ENCODE measurements at places on chromosomes 7 and 10.

GRCh38 chr10:121598263-121599249 lies at the start of gene FGFR2:
Gene FGFR2, minus strand, starts transcription at chr10:121598444. Its CDS starts 4,627 bp downstream, at chr10:121593817.
- peak; percentile 10 for DNase-seq

DNA sequence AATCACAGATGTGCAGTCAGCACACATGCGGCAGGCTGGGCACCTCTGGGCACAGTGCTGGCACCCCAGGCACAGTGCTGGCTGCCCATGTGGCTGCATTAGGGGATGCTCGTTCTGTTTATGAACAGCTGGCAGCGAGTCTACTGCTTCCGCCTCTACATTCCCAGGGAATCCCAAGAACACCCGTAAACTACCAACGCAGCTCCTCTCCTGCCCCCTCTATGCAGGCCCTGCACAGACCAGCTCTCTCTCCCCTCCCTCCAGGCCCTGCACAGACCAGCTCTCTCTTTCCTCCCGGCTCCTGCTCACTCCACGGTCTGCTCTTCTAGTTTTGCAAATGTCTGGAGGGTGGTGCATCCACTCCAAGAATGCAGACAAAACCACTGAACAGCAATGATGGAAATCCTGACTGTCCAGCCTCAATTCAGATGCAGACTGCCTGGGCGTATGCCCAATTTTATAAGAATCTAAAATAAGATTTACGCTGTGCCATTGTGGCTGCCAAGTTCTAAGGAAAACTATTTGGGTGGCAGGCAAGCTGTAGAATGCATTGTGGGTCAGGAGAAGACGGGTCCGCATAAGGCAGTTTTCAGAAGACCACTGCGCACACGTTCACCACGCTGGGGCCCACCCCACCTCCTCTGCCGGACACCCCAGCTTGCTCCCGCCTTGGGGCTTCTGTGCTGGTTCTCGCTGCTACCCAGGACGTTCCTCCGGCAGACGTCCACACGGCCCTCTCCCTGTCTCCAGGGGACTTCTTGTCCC lies 234.6 kb downstream of the ZMYND11 start:
- no peak for DNase-seq

GRCh38 chr7:20019757-20020432 lies 197.3 kb downstream of the MACC1 start:
- no peak for DNase-seq

GRCh38 chr10:21746118-21746517 lies 212.1 kb downstream of the MLLT10 start:
- no peak for DNase-seq

GRCh38 chr10:132609211-132609610 lies 71.6 kb downstream of the INPP5A start:
- no peak for DNase-seq

- DNase-seq = no peak
Measured at GRCh38 chr7:22784346-22784745, 38.3 kb downstream of the TOMM7 start.
